ENCODE measurements at places on chromosomes 11 and 22.

- DNase-seq = no peak
Measured at GRCh38 chr11:69301455-69302401, 7.8 kb downstream of the MYEOV start.

DNA sequence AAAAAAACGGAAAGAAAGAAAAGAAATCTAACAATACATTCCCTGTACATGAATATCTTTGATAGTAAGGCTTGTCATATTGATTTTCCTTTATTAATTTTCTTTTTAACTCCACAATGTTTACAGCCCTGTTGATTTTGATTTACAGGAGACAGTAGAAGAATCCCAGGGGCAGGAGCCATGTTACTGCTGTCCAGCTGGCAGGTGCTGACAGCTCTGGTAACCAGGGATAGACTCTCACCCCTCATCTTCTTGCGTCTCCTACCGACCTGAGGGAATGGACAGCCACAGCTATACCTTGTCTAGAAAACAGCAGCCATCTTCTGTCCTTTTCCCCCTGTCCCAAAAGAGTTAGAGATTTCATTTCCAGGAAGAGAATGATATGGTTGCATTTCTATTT is 37.4 kb downstream of the PRDM10 start:
- DNase-seq = no peak

- no peak for DNase-seq
Measured at GRCh38 chr11:9092853-9093778, 1.7 kb upstream of the SCUBE2 start.

- DNase-seq = no peak
Measured at GRCh38 chr22:50089682-50090411, at the start of gene MOV10L1. TSS of gene MOV10L1 (plus strand) at chr22:50090006. CDS start at chr22:50090089, 83 bp downstream.

DNA sequence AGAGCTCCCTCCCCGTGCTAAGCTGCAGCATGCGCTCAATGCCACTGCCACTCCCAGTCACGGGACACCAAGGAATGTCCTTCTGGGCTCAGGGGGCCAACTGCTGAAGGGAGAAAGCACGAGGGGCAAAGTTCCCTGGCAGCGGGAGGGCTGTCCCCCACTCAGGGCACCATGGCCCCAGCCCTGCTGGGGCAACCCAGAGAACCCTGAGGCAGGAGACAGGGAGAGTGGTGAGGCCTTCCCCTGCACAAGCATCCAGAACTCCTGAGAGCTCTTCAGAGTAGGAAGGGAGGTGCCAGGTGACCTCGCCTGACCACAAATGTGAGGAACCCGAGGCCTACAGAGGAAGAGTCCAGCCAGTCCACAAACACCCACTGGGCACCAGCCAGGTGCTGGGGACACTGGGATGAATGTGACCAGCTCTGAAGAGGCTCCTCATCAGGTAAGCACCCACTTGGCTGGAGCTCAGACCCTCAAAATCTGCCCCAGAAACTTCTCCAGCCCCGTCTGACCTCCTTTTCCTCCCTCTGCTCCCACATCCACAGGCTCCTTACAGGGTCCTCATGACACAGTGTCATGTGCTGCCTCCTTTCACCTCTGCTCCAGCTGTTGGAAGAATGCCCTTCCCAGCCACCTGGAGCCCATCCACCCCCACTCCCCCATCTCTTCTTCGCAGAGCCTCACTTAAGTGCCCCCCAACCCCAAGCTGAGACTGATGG is 15.6 kb downstream of the GDPD5 start:
- no peak for DNase-seq

DNA sequence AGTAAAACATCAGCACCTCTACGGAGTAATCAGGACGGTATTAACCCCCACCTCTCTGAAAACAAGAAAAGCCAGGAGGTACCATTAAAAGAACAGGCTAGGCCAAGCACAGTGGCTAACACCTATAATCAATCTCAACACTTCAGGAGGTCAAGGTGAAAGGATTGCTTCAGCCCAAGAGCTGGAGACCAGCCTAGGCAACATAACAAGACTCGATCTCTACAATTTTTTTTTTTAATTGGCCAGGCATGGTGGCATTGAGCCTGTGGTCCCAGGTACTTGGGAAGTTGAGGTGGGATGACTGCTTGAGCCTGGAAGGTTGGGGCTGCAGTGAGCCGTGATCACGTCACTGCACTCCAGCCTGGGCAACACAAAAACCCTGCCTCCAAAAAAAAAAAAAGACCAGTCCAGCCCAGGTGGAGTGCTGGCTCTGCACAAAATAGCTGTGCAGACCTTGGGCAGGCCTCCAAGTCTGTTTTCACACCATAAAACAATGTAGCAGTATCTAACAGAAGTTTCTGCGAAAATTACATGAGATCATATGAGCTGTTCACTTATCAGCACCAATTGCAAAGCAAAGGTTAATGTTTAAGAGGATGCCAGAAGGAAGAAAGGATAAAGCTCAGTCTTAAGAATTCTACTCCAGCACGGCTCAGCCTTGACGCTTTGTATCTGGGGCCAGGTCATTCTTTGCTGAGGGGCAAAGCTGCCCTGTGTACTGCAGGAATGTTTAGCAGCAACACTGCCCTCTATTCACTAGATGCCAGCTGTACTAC is 14.8 kb downstream of the CHKA start:
- DNase-seq = no peak

DNA sequence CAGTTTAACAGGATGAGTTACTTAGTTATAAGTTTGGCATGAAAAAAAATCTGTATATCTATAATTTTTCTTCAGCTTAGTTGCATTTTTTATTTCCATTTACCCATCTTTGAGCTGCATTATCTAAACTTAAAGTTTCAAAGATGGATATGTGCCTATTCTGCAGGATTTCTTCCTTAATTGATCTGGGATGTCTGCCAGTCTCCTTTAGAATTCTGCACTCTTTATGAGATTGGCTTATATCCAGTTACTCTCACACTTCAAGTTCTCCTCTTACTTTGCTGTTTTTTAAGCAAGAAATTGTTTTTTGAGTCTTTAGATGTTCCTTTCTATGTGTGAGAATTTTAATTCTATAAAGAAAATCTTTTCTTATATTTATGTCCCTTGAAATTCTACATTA is 5.1 kb upstream of the PDGFD start:
- DNase-seq = no peak

GRCh38 chr22:43289531-43289963 is 53.6 kb downstream of the SCUBE1 start:
- no peak for DNase-seq

DNA sequence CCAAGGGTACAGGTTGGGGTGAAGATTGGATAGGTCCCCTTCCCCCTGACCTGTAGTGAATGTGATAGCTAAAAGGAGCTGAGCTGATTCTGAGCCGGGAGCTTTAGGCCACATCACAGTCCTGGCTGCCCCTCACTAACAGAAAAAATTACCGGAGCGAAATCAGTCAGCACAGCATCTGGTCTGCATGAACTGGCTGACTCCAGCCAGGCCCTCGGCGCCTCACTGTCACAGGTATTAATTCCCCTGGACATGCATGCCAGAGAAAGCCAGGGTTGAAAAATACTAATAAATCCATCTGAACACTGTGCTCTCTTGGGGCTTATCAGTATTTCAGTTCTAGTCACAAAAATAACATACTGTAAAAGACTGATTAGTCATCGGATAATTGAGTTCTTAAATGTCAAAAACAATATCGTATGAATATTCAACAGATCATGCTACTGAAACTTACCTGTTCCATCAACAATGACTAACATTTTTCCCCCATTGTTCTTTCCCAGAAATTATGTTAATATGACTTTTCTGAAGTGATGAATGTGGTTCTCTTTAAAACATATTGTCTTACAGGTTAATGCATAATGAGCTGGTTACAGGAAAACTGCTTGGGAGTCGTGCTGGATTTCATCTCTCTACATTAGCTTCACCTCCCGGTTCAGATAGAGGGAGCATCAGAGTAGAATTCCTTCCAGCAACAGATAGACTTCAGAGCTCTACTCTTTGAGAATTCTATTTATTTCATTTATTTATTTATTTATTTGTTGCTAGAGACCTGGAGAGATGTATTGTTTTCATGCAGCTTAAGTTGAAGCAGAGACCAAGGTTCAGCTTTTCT is 387.7 kb downstream of the NXPE2 start:
- DNase-seq = no peak

- DNase-seq = no peak
Measured at GRCh38 chr11:13760115-13760514, 91.6 kb downstream of the FAR1 start.

- no peak for DNase-seq
Measured at GRCh38 chr11:117510646-117511045, 183.0 kb downstream of the CEP164 start.

DNA sequence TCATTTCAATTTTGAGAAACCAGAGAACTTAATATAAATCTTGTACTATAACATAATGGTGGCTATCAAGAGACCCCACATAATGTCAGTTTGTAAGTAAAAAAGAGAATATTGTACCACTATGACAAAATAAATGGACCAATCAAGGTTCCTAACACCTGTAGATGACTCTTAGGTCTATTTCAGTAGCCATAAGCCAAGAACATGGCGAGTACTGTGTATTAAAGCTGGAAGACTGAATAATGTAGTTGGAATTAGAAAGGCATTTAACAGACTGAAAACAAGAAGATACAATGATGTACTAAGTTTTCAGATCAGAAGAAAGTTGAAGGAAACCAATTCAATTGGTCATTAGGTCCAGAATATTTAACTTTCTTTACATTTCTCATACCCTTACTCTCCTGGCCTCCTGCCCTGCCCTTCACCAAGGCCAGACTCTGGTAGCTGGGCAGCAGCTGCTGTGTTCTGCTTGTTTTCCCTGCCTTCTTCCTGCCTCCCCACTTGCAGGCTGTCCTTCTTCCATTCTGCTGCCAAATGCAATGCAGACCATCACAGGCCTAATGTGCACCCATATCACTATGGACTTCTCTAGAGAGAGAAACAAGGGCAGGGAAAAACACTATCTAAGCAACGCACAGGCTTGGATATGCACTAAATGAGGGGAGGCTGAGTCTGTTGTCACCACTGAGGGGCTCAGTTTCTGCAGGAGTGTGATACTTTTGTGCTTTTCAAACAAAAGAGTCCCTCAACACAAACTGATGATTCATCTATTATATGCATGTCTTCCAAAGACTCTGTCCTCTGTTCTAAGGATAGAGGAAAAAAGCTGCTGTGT is 60.1 kb downstream of the RAB30 start:
- DNase-seq = no peak

- no peak for DNase-seq
Measured at GRCh38 chr22:44042249-44043218, 18.4 kb downstream of the PARVB start.

- DNase-seq = no peak
Measured at GRCh38 chr11:104852811-104853210, 45.4 kb downstream of the CASP12 start.

DNA sequence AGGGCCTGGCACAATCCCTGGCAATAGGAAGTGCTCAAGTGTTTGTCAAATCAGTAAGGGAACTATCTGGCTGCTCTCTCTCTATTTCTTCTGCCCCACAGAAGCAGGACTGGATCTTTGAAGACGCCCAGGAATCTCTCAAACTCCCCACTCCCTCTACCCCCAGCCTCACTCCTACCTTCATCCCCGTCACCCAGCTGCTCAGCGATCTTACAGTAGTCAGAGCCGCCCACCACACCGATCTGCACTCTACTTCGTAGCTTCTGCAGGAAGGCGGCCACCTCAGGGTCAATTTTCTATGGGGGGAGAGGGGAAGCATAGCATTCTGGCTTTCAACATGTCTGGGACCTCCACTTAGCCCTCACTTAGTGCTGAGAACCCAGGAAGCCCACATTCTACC is 3.7 kb downstream of the PMM1 start:
- no peak for DNase-seq

- no peak for DNase-seq
Measured at GRCh38 chr11:128273736-128274135, 313.6 kb downstream of the ETS1 start.

DNA sequence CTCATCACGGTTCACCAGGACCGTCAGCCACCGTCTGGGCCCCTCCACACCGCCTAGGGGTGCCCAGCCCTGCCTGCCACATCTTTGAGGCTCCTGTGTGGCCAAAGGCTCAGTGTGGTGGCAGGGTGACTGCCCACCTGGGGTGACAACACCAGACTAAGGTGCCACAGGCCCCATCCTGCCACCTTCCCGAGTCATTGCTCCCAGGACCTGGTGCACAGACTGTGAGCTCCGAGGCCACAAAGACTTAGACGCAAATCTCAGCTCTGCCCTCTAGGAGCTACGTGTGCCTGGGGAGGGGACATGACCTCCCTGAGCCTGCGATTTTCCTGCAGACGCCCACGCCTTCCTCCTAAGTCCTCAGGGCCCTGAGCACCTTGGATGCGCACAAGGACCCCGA is 36.5 kb downstream of the KIAA0930 start:
- DNase-seq = no peak

DNA sequence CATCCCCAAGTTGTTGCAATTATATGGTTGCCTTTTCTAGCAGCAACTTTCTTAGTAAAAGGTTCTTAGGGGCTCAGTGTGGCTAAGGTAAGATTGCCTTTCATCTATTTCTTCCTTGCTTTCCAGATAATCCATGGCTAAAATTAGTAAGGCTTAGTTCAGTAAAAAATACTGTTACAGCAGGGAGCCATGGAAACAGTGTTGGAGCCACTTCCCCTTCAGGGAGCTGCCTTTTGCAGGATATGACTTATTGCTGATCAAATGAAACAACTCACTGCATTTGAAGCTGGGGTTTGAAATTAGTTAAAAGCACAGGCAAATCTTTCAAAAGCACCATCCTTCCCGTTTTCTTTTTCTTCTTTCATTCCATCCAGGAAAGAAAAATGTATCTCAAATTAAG is 184.3 kb downstream of the C11orf87 start:
- no peak for DNase-seq

GRCh38 chr11:44625759-44626523 is 60.5 kb downstream of the CD82 start:
- peak; percentile 43 for DNase-seq

GRCh38 chr22:27596133-27596870 is 205.3 kb downstream of the MN1 start:
- no peak for DNase-seq

- no peak for DNase-seq
Measured at GRCh38 chr22:31917227-31917921, 27.0 kb upstream of the YWHAH start.

DNA sequence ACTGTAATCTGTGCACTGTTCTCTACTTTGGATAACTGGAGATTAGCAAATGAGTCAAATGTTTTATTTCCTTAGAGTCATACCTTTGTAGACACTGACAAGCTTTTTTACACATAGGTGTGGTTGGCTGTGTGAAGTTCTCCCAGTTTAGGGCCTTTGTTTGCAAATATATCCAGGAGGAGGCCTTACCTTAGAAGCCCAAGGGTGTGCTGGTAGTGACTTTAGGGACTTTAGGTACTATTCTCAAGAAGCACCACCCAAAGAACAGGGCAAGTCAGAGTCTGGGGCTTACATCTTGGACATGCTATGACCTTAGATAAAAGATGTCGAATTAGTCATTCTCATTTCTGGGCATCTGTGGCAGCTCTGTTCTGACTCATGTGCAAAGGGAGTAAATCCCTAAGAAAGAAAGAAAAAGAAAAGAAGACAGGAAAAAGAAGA is 4.8 kb upstream of the FAR1 start:
- DNase-seq = no peak

DNA sequence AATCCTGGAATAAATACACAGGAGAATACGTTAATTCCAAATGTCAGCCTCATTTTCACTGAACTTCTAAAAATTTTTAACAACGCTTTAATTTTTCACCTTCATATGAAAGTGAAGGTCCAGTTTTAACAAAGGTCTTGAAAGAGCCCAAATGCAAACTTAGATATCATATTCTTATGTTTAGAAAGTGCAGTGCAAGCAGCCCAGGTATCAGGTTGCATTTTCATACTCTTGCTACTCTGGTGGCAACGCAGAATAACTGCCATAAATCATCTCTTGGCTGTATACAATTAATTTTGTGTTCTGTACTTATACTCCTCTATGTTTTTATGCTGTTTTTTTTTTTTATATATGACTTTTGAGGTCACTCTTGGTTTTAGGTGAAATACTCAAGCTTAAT is 496.7 kb upstream of the ARHGAP42 start:
- no peak for DNase-seq

Measured in ecto neural progenitor cell (in vitro differentiated cells).